ENCODE measurements at places on chromosomes 11 and 22. TPM values are rescaled to one million over a fixed set of nuclear protein-coding genes. Genes with fewer than 3 reads are reported as not detected.

GRCh38 chr11:109521571-109522086, 99.6 kb downstream of the C11orf87 start:
- no peaks in the 10 kb centered on the region for H3K4me1 ChIP-seq
- no peaks in the 10 kb centered on the region for H3K36me3 ChIP-seq
- H3K4me3 ChIP-seq, result no peak overlapping the region
- H3K27me3 ChIP-seq, result no peaks in the 10 kb centered on the region
- H3K27ac ChIP-seq, result no peak overlapping the region

DNA sequence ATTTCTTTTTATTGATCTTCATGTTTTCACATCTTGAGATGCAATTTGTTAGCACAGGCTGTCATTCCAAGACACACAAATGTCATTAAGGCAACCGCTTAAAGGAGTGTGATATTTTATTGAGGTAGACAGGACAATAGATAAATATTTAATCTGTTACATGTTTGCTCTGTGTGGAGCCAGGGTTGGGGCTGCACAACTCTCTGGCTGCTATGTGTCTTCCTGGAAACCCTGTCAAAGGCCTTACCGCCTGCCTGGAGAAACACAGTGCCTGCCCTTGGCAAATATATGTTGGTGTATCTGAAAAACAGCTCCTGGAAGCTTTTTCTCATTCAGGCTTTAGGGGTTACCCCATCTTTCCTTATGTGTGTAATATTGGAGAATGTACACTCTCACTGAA, 139.7 kb upstream of the TEAD1 start:
- H3K4me3 ChIP-seq, result no peak overlapping the region
- H3K4me1 ChIP-seq, result no peaks in the 10 kb centered on the region
- H3K27me3 ChIP-seq, result no peaks in the 10 kb centered on the region

DNA sequence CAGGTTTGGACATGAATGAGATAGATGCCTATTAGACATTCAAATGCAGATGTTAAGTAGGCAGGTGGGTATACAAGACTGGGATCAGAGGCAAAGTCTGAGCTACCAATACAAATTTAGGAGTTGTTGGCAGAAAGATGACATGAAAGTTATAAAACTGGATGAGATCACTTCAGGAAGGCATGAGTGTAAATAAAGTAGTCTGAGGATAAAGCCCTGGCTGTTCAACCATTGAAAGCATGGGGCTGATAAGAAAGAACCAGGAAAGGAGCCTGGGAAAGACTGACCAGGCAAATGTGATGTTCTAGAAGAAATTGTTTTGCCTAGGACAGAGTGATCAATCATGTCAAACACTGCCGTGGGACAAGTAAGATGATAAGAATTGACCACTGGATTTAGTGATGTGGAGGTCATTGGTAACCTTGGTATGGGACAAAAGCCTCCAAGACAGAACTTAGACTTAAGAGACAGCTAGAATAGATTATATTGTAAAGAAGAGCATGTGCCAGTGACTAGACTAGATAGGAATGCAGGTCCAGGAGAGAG, 98.5 kb downstream of the EHF start:
- H3K4me3 ChIP-seq, result no peak overlapping the region
- no peak overlapping the region for H3K27ac ChIP-seq
- no peak for DNase-seq
- H3K4me1 ChIP-seq, result no peaks in the 10 kb centered on the region

- H3K4me3 ChIP-seq, result no peak overlapping the region
- no peaks in the 10 kb centered on the region for H3K4me1 ChIP-seq
- H3K27ac ChIP-seq, result no peak overlapping the region
- no peak for DNase-seq
- H3K27me3 ChIP-seq, result no peaks in the 10 kb centered on the region
Measured at GRCh38 chr11:27352781-27353180, 10.2 kb downstream of the CCDC34 start.

DNA sequence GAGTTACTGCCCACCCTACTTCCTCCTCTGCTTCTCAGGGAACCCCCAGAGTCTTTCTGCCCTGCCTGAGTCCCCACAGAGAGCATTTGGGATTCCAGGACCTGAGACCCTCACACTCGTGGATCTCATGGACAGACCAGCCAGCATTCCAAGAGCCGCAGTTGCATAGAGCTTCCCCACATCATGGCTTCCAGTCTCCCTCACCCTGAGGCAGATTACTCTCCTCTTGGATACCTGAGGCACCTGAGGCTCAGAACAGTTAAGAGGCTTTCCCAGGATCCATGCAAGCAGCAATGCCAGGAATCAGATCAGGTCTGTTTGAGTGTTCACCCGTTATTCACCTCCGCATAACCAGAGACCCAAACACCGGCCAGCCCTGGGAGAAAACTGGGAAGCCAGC, 102.2 kb downstream of the TRIM29 start:
- H3K36me3 ChIP-seq, result no peaks in the 10 kb centered on the region
- DNase-seq, result no peak
- no peaks in the 10 kb centered on the region for H3K27me3 ChIP-seq

- no peaks in the 10 kb centered on the region for H3K27me3 ChIP-seq
- H3K4me3 ChIP-seq, result no peak overlapping the region
- H3K27ac ChIP-seq, result no peak overlapping the region
- H3K36me3 ChIP-seq, result no peaks in the 10 kb centered on the region
Measured at GRCh38 chr11:45501392-45502225, 163.8 kb downstream of the CHST1 start.

DNA sequence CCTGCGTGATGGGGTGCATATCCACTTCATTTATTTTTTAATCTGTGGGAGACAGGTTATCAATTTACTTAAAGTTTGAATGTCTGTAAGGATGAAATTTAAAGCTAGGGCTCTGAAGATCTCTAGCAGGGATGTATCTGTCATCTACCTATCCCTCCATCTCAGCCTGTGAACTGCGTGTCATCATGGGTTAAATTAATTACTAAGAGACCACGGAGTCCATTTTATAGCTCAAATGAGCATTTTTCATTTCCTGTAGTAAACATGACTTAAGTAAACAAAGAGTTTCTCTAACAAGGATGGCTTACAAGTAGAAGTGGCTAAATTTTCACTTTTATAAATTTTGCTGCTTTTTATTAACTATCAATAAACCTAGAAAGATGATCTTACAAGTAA, 2.9 kb upstream of the GLB1L3 start:
- H3K36me3 ChIP-seq, result no peaks in the 10 kb centered on the region
- H3K4me3 ChIP-seq, result no peak overlapping the region

- no peak for DNase-seq
- no peak overlapping the region for H3K4me3 ChIP-seq
- H3K27ac ChIP-seq, result no peak overlapping the region
- H3K4me1 ChIP-seq, result no peaks in the 10 kb centered on the region
- H3K27me3 ChIP-seq, result no peaks in the 10 kb centered on the region
- H3K36me3 ChIP-seq, result no peaks in the 10 kb centered on the region
Measured at GRCh38 chr11:69947059-69947792, 128.0 kb upstream of the FGF3 start.

GRCh38 chr11:16126362-16126761, 230.0 kb downstream of the SOX6 start:
- no peak for DNase-seq
- H3K27ac ChIP-seq, result no peak overlapping the region
- no peak overlapping the region for H3K4me3 ChIP-seq
- no peaks in the 10 kb centered on the region for H3K36me3 ChIP-seq

GRCh38 chr11:23143022-23143421, 282.7 kb upstream of the CCDC179 start:
- DNase-seq, result no peak
- no peaks in the 10 kb centered on the region for H3K27me3 ChIP-seq
- H3K36me3 ChIP-seq, result no peaks in the 10 kb centered on the region
- H3K4me1 ChIP-seq, result no peaks in the 10 kb centered on the region
- no peak overlapping the region for H3K4me3 ChIP-seq
- no peak overlapping the region for H3K27ac ChIP-seq

GRCh38 chr11:55714982-55715888, 53.2 kb downstream of the OR4C6 start:
- H3K4me3 ChIP-seq, result no peak overlapping the region
- H3K27me3 ChIP-seq, result no peaks in the 10 kb centered on the region
- H3K27ac ChIP-seq, result no peak overlapping the region
- H3K36me3 ChIP-seq, result no peaks in the 10 kb centered on the region

GRCh38 chr11:46229230-46229629, 48.2 kb upstream of the CREB3L1 start:
- no peaks in the 10 kb centered on the region for H3K36me3 ChIP-seq
- H3K27ac ChIP-seq, result no peak overlapping the region
- H3K4me3 ChIP-seq, result no peak overlapping the region
- no peaks in the 10 kb centered on the region for H3K27me3 ChIP-seq
- H3K4me1 ChIP-seq, result no peaks in the 10 kb centered on the region

GRCh38 chr22:30435674-30436126, 10.1 kb downstream of the MTFP1 start:
- no peaks in the 10 kb centered on the region for H3K36me3 ChIP-seq
- no peak for DNase-seq
- no peak overlapping the region for H3K4me3 ChIP-seq
- H3K27ac ChIP-seq, result peak overlapping the region; percentile 63
- no peaks in the 10 kb centered on the region for H3K4me1 ChIP-seq

GRCh38 chr22:26558248-26558895, 31.6 kb downstream of the TPST2 start:
- H3K27ac ChIP-seq, result no peak overlapping the region
- no peaks in the 10 kb centered on the region for H3K27me3 ChIP-seq
- no peak for DNase-seq
- H3K4me1 ChIP-seq, result no peaks in the 10 kb centered on the region
- H3K36me3 ChIP-seq, result no peaks in the 10 kb centered on the region

DNA sequence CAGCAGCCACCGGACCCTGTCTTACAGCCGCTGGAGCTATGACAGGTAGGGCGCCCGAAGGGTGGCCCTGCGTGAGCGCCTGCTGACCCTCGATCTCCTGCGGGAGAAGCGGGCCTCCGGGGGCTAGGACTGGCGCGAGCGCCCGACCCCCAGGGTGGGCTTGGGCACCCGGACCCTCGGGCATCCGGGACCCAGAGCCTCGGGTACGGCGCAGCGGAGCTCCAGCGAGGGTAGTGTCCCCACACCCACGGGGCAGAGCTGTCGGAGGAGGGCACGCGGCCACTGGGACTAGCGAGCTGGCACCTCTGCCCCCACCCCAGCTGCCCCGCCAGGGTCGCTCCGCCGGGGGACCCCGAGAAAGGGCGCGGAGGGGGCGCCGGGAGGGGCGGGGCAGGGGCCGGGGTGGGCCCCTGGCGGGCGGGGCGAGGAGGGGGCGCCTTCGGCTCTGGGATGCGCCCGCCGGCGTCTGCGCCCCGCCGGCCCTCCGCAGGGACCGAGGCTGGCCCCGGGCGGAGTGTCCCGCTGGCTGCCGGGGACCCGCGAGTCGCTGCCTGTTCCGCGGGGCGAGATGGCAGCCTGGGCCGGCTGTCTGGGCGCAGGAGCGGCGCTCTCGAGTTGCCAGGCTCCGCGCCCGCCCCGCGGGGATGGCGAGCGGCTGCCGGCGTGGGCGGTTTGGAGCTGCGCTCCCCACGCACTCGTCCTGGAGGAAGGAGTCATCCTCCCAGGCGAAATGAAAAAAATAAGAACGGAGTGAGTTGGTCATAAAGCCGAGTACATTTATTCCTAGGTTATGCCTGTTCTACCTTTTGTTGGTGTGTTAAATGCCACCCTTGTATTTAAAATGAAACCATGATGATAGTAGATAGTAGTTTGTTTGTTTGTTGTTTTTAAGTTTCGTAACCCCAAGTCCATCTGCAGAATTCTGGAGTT, 32.4 kb downstream of the EIF3F start:
- no peaks in the 10 kb centered on the region for H3K4me1 ChIP-seq
- peak overlapping the region; percentile 94 for H3K27ac ChIP-seq
- H3K36me3 ChIP-seq, result no peaks in the 10 kb centered on the region
- no peak for DNase-seq
- no peaks in the 10 kb centered on the region for H3K27me3 ChIP-seq

GRCh38 chr22:39908737-39909136, 7.9 kb downstream of the GRAP2 start:
- no peak overlapping the region for H3K27ac ChIP-seq
- no peaks in the 10 kb centered on the region for H3K36me3 ChIP-seq
- H3K4me3 ChIP-seq, result no peak overlapping the region

The DUSP8 gene
- total RNA-seq, result 0.80 TPM

The JAML gene
- 2.3 TPM for total RNA-seq

The MEI1 gene
- 1.3 TPM for total RNA-seq

The USP2 gene
- total RNA-seq, result 2.0 TPM

The FERMT3 gene
- total RNA-seq, result 17.4 TPM

The PRODH gene
- 4.6 TPM for total RNA-seq

The NLRP10 gene
- total RNA-seq, result not detected

The DENND6B gene
- total RNA-seq, result 5.4 TPM

The EP300 gene
- total RNA-seq, result 56.2 TPM

The FAM83F gene
- total RNA-seq, result 15.5 TPM

The RBMXL2 gene
- total RNA-seq, result 0.15 TPM

The UBE4A gene
- total RNA-seq, result 51.5 TPM
